ENCODE measurements at places on chromosomes 1 and 21. TPM values are rescaled to one million over a fixed set of nuclear protein-coding genes. Genes with fewer than 3 reads are reported as not detected.
A peak's percentile ranks its signal among the peaks of the same experiment; 100 is the strongest.

GRCh38 chr1:1123581-1124507 lies 8.0 kb upstream of the C1orf159 start:
- DNase-seq: no peak

DNA sequence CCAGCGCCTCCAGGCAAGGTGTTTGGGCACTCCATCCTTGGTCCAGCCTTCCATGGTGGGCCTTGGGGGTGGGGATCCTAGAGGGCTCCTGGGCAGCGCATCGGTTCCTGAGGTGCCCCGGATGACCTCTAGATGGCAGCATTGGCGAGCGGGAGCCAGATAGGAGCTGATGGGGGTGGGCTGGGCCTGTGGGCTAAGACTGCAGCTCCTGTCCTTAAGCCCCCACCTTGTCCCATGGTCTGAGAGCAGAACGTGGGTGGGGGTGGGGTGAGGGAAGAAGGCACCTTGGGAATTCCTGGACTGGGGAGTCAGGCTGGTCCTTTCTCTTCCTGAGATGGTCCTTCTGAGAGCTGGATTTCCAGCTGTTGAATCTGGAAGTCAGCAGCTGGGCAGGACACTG lies 93.4 kb upstream of the CSF3R start:
- no peak for DNase-seq

DNA sequence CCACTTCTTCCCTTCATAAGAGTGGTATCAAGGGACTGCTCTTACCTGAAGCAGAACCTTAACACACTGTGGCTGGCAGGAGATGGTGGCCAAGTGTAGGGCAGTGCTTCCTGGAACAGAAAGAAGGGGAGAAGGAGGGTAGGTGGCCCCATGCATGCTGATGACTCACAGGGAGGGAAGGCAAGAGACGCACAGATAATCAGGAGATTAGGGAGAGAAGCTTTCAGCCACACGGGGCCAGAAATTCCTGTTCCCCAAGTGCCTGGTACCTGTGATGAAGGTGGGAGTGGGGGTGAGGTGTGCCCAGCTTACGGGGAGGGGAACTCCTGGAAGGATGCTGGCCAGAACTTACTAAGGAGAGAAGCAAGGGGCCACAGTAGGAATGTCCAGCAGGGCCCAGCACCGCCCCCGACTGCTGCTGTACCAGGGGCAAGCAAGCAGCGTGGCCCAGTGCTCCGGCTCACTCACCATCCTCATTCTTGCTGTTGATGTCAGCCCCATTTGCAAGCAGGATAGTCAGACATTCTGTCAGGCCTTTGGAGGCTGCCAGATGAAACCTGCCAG lies 7.7 kb downstream of the ANKRD35 start:
- peak; percentile 55 for DNase-seq

ARHGEF2 gene
- total RNA-seq: 95.9 TPM

PDIK1L gene
- total RNA-seq: 3.5 TPM
